Articular chondrocyte of knee joint (primary cell): ENCODE measurements at places on chromosomes 12 and 14. TPM values are rescaled to one million over a fixed set of nuclear protein-coding genes. Genes with fewer than 3 reads are reported as not detected.

PPHLN1 gene
- 82.7 and 84.4 TPM in 2 replicates for total RNA-seq

C12orf50 gene
- total RNA-seq = not detected in 2 replicates

RHEBL1 gene
- 0.52 and 0.54 TPM in 2 replicates for total RNA-seq

NFATC4 gene
- 202 and 302 TPM in 2 replicates for total RNA-seq

GON7 gene
- total RNA-seq = 14.6 and 19.2 TPM in 2 replicates

SLC6A15 gene
- total RNA-seq = 0.11 and 0.13 TPM in 2 replicates

AQP5 gene
- 0.13 TPM in 1 of 2 replicates, not detected in the other for total RNA-seq

ASCL1 gene
- not detected in 2 replicates for total RNA-seq

NAP1L1 gene
- 339 and 345 TPM in 2 replicates for total RNA-seq

C14orf39 gene
- 0.86 and 1.4 TPM in 2 replicates for total RNA-seq

PEBP1 gene
- total RNA-seq = 188 and 190 TPM in 2 replicates

BATF gene
- total RNA-seq = 0.65 and 0.78 TPM in 2 replicates

OTUB2 gene
- total RNA-seq = 1.3 and 2.5 TPM in 2 replicates

NGB gene
- total RNA-seq = not detected in 2 replicates

RPS6KL1 gene
- 0.76 and 0.78 TPM in 2 replicates for total RNA-seq

NRIP2 gene
- total RNA-seq = 0.26 and 0.43 TPM in 2 replicates

POTEM gene
- not detected in 2 replicates for total RNA-seq

KRT79 gene
- total RNA-seq = not detected in 2 replicates

PARP11 gene
- 8.6 and 10.7 TPM in 2 replicates for total RNA-seq
